ENCODE measurements at places on chromosomes 2 and 18. TPM values are rescaled to one million over a fixed set of nuclear protein-coding genes. Genes with fewer than 3 reads are reported as not detected.

DNA sequence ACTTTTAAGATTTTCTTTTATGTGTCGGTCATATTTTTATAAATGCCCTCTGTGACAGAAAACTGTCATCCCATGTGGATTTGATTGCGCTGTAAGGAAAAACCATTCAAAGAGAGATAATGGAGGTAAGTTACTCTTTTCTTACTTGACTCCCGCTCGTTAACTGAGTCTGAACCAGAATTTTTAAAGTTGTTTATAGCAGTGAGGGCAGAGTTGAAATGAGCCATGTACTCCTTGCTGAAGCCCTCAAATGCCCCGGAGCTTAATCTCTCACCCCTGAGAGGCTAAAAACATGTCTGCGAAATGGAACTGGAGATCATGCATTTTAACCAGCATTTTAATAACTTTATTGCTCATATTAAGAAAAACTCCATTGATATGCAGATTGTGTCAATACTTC, 320.0 kb upstream of the SOX11 start:
- DNase-seq = no peak

DNA sequence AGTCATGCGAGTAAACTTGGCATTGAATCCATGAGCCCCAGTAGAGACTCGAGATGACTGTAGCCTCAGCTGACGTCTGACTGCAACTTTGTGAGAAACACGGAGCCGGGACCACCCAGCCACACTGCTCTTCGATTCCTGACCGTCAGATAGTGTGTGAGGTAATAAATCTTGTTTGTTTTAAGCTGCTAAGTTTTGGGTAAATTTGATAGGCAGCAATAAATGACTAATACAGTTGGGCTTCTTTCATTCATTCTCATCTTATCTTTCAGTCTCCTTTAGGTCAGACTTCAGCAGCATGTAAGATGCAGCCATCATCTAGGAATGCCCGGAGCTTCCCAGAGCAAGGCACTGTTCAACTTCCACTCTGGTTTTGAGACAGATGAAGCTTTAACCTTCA, 8.0 kb upstream of the KLHL29 start:
- peak; percentile 52 for DNase-seq

GRCh38 chr2:132489150-132489549, 72.5 kb downstream of the GPR39 start:
- DNase-seq = peak; percentile 8

GRCh38 chr18:30175061-30175574, 867.4 kb downstream of the DSC3 start:
- no peak for DNase-seq

DNA sequence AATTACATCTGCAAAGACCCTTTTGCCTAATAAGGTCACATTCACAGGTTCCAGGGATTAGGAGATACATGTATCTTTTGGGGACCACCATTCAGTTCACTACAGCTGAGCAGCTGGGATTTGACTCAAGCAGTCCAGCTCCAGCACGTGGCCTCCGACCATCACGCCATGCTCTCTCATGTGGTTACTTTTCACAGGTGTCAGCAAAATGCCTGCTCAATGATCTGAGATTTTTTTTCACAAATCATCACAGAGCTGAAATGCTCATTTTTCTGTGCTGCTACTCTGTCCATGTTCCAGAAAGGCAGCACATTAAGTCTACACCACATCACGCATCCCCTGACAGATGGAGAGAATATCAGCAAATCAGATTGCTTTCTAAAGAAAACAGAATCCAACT, 98.5 kb upstream of the RMDN2 start:
- DNase-seq = no peak

DNA sequence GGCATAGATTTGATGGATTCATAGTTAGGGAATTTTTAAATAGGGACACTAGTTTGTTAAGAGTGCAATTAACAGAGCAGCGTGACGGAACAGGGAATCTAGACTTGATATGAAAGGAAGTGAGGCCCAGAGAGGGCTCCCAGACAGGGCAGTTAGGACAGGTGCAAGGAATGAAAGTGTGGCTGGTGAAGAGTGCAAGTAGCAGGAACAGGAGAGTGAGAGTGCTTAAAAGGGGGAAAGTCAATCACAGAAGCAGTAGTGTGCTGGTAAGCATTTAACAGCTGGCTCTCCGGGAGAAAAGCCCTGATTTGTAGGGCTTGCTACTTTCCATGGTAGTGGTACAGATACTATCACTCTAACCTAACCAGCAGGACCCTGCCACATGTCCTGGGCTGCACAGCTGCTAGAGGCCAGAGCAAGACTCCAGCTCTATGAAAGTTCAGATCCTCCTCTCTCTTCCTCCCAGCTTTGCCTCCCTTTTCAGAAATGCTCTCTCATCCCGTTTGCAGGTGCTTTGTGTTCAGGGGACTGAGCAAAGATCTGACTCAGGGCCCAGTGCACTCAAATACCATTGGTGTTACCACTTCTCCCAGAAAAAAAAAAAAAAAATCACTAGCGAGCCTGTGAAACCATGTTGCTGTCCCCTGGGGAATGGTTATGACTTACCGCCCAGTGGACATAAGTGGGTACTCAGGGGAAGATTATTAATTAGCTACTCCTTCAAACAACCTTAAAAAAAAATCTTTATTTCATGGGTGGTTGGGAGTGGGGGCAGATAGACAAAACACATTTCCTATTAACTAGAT, 18.1 kb upstream of the GCFC2 start:
- no peak for DNase-seq

GRCh38 chr2:205352593-205352992, 329.7 kb upstream of the NRP2 start:
- DNase-seq = peak; percentile 38

- DNase-seq = no peak
Observed at GRCh38 chr2:8606226-8606625, 75.6 kb upstream of the ID2 start.

DNA sequence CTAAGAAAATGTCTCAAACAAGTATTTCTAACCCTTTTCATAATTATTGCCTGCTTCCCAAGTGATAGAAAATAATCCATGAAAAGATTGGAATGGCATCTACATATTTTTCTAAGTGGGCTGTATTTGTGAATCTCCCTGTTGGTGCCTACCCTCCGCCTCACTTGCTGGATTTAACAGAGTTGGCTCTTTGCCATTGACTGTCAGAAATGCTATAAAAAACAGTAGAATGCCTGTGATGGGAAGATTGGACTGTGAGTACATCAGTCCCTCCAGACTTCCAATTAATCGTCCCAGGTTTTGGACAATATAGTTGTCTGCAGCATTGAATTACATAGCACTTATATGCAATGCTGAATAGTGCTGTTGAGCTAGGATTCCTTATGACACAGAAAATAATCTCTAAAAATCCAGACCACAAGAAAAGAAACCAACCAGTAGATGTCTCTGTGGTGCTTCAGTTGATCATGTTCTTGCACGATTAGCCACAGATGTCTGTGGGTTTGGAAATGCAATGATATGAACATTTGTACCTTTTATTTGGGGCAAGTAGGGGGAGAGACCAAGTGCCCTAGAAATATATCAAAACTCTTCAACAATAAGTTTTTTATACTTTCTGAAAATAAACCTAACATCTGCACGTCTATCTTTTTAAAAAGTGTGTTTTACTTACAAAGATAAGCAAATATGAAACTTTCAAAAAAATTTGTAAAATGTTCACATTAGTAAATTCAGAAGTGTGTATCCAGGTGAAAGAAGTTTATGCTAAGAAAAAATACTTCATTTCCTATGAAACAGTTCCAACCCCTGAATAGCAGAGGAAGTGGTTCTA, 88.5 kb downstream of the DYNAP start:
- peak; percentile 91 for DNase-seq

Gene FAM161A
- total RNA-seq = 8.1 TPM

Gene IER3IP1
- total RNA-seq = 24.8 TPM

Gene TACR1
- total RNA-seq = 0.09 TPM

Gene GBX2
- 0.25 TPM for total RNA-seq

Gene RIT2
- total RNA-seq = not detected

Gene EDAR
- not detected for total RNA-seq

Measured in fibroblast of the aortic adventitia (primary cell).